ENCODE measurements at places on chromosomes 11 and 22.

GRCh38 chr11:102117472-102118113, 7.3 kb downstream of the YAP1 start:
- DNase-seq: no peak

GRCh38 chr22:36658900-36659299, 44.7 kb downstream of the CACNG2 start:
- no peak for DNase-seq

GRCh38 chr11:134028368-134028920, 40.4 kb upstream of the JAM3 start:
- DNase-seq: no peak

- DNase-seq: no peak
Observed at GRCh38 chr11:90556026-90556425, 333.2 kb upstream of the CHORDC1 start.

DNA sequence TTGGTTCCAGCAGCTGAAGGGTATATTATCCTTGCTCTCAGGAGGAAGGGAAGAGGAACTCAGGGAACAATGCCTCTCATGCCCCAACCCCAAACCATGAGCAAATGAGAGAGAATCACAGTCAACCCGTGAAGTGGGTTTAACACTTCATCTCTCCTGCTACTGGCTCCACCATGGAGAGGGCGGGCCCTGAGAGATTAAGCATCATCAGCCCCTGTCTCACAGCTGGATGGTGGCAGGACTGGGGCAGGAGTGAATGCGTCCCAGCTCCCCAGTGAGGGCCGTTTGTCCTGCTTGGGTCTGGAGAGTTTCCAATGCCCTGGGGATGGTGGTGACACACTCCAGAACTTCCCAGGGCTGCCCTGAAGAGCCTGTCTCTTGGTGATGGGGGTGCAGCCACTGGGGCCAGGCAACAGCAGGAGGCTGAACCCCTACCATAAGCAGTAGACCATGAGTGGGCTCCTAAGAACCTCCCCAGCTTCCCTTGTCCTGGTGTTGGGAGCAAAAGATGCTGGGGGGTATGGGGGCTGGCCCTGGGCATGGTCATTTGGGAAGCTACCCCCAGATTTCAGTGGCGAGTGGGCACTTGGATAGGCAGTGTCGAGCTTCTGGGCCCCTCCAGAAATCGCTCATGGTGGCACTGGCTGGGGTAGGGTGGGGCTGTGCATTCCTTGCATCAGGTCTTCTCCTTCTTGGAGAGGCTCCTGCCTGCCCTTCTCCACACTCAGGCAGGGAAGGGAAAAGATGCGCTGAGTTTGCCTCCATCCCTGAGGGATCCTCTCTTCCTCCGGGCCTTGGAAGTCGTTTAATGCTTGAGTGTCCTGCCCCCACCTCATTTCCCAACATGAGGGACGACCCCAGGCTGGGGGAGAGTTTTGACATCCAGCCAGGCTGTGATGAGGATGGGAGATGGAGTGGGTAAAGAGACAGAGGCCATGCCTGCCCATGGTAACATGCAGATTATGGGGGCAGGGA, 157.5 kb downstream of the ST3GAL4 start:
- no peak for DNase-seq

DNA sequence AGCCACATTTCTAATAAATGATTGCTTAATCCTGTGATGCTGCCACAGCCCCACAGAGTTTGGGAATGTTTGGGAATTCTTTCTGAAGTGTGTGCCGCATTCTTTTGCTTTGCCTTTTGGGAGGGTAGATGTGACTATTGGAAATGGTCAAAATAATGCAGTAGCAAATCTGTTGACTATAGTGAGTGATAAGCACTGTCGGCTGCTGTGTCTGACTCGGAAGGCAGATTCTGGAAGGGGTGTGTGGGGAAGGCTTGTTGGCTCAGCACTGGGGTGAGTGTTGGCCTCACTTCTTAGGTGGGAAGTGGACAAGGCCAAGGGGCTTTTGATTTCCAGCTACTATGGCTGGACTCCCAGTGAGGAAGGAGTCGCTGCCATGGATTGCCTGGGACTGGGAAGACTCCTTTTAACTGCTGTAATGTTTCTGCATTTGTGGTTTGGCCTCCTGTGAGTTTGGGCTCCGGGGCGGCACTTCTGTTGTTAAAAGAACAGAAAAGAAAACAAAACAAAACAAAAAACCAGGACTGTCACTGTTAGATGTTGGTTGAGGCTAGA, 20.1 kb downstream of the ZBTB16 start:
- no peak for DNase-seq

DNA sequence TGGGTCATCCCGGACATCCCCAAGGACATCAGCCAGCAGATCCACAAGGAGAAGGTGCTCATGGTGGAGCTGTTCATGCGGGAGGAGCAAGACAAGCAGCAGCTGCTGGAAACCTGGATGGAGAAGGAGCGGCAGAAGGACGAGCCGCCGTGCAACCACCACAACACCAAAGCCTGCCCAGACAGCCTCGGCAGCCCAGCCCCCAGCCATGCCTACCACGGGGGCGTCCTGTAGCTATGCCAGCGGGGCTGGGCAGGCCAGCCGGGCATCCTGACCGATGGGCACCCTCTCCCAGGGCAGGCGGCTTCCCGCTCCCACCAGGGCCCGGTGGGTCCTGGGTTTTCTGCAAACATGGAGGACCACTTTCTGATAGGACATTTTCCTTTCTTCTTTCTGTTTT, 15.3 kb upstream of the FADD start:
- no peak for DNase-seq

DNA sequence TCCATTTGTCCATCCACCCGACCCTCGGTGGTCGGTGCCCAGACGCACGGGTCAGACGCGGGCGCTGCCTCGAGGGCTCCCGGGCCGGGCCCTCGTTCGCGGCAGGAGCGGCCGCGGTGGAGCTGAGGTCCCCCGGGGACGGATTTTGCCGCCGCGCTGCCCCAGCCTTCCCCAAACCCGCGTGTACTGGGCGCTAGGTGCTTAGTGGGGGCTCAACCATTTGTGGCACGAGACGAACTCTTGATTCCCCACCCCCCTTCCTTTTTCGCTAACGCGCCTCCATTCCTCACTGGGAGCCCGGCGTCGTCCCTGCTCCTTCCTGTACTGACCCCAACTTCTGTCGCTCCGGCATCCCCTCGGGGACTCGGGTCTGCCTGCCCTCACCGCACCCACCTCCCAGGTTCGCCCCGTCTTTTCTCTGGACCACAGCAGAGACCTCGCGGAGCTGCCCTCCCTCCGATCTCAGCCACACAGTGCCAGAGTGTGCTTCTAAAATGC, 789 bp upstream of the CBX7 start:
- no peak for DNase-seq

DNA sequence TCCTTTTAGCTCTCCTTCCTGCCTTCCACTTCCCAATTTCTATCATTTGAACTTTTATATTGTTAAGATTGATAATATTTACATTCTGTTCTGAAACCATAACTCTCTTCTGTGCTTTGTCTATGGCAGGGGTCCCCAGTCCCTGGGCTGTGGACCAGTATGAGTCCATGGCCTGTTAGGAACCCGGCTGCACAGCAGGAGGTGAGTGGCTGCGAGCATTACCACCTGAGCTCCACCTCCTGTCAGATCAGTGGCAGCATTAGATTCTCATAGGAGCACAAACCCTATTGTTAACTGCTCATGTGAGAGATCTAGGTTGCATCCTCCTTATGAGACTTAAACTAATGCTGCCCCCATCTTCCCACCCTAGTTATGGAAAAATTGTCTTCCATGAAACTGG, 48.4 kb upstream of the HEPHL1 start:
- no peak for DNase-seq

- no peak for DNase-seq
Observed at GRCh38 chr11:68998390-68998911, 14.6 kb downstream of the MRGPRF start.

Measured in stimulated activated CD8-positive, alpha-beta memory T cell treated with anti-CD3 and anti-CD28 coated beads, Interleukin-4, amount 100 ng/mL, for 48 hours (primary cell).